ENCODE measurements at places on chromosomes 16 and 17.
A peak's percentile ranks its signal among the peaks of the same experiment; 100 is the strongest.

DNA sequence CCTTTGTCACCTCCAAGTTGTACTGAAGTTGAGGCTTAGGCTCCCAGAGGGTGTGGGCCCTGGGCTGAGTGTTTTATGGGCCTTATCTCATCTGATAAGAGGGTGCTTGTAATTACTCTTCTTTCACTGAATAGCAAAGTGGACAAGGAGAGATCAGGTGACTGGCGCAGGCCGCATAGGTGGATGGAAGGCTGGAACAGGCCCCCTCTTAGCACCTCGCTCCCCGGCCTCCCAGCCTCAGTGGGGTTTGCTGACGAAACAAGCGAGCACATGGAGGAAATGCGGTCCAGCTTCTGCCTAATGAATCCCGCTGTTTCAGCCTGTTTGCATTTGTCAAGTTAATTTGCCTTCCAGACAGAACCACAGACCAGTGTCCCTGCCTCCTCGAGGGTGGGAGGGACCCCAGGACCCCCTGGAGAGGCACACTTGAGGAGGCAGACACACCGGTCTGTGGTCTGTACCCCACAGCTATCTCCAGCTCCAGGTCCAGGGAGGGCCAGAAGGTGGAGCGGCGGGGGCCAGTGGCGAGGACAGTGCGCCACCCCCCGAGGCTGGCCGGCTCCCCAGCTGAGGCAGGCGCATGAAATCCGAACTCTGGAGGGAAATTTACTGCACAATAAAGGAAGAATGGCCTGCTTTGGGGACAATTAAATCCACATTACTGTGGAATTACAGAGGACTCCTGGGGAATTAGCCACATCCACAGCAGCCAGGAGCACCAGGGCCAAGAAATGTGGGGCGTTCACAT is 123.4 kb downstream of the NTN1 start:
- no peak for DNase-seq

- DNase-seq = no peak
These were observed 1.0 kb downstream of the NACA2 start for GRCh38 chr17:61589990-61590389.

- DNase-seq = no peak
These were observed 5.3 kb upstream of the RPRML start for GRCh38 chr17:46984341-46984740.

- DNase-seq = peak; percentile 12
These were observed 451.5 kb upstream of the HSBP1 start for GRCh38 chr16:83356266-83356665.

- DNase-seq = no peak
These were observed 161.7 kb upstream of the SOX9 start for GRCh38 chr17:71959154-71959553.

GRCh38 chr16:3665508-3665907 is 11.0 kb downstream of the DNASE1 start:
- no peak for DNase-seq

Data from GM12864 (cell line).